ENCODE measurements at places on chromosomes 13 and 19.

DNA sequence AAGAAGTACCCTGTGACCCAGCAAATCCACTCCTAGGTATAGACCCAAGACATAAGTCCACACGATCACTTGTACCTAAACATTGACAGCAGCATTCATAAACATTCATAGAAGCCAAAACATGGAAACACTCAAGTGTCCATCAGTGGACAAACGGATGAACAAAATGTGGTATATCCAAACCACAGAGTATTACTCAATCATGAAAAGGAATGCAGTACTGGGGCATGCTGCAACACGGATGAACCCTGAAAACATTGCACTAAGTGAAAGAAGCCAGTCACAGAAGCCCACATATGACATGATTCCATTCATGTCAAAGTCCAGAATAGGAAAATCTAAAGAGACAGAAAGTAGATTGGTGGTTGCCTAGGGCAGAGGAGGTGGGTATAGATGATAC lies 22.8 kb upstream of the CCNE1 start:
- no peak for DNase-seq

DNA sequence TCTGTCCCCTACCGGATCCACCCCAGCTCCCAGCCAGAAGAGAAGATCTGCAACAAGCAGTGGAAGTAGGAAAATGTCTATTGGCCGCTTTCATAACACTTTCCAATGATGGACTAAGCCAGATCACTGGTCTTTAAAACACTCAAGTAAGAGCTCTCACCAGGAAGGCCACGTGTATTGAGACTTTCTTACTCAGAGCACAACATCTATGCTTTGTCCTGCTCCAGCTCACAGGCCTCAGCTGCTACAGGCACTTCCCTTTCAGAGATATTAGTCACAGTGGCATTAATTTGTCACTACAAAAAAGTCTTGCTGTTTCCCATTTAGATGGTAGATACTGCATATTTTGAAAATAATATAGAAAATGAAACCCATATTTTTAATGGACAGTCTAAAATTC lies 164.2 kb downstream of the ABCC4 start:
- no peak for DNase-seq

- DNase-seq, result no peak
Measured at GRCh38 chr13:45748941-45749759, 47.0 kb downstream of the CBY2 start.

DNA sequence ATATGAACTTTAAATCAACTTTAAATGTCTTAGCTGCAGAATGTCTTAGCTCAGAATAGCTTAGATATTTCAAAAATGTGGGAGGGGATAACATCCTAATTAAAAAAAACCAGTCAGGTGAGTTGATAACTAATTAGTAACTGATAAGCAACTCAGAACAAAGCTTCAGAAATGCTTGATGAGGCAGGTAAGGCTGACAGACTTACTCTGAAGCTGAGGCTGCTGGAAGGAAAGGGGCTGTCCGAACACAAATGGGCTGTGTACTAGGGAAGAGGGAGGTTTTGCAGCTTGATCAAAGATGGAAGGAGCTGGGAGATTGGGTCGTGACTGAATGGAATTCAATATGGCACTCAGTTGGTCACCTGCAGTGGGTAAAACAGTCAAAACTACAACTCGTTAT lies 91.2 kb upstream of the FBXL3 start:
- no peak for DNase-seq

DNA sequence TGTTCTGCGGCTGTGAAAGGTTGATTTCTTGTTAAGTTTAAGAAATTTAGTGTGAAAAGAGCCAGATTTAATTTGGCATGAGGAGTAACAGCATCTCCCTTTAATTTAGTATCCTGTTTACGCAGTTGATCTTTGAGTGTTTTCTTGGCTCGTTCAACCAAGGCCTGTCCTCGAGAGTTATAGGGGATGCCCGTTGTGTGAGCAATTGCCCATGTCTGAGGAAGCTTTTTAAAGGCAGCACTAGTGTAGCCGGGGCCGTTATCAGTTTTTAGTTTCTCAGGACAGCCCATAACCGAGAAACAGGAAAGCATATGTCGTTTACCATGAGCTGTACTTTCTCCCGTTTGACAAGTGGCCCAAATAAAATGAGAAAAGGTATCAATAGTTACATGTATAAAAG lies 47.5 kb upstream of the ZNF43 start:
- DNase-seq, result no peak

DNA sequence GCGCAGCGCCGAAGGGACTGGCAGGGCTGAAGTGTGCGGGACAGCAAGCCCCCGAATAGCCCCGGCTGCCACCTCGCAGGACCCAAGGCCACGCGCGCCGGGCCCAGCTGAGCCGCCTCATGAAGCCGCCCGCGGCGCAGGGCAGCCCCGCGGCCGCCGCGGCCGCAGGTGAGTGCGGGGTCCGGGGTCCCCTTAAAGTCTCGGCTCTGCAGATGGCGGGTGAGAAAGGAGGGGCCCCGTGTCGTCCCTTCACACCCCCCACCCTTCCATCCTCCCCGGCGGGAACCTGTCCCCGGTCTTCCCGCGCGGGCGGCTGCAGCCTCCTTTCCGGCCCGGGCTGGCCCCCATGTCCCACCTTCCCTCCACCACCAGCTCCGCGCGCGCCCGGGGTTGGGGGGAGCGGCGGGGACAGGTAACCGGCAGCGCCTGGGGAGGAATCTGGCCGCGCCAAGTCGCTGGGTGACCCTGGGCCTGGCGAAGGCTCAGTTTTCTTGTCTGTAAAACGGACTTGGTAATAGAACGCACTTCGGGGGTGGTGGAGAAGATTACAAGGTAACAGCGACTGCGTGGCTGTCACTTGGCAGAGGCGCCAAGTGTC lies 338 bp downstream of the RGCC start:
- no peak for DNase-seq

- DNase-seq, result no peak
Measured at GRCh38 chr13:105918842-105919741, 616.4 kb downstream of the EFNB2 start.

DNA sequence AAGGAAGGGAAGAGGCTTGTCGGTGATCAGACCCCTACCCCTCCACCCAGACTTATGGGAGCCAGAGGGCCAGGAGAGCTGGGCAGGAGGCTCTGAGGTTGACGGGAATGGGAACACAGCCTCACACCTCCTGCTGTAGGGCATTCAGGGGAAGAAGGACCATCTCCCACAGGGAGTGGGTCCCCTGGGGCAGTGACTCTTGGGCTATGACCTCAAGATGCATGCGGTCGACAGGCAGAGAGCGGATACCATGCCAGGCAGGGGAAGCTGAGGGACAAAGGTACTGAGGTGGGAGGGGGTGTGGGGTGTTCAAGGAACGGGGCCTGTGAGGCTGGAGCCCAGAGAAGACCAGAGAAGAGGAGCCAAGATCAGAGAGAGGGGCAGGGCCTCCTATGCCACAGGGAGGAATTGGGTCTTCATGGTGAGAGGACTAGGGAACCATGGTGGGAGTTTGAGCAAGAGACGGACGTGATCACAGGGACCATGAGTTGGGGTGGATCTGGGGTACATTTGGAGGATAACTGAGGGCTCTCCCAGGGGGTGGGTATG lies 4.6 kb upstream of the TCF3 start:
- no peak for DNase-seq

- no peak for DNase-seq
Measured at GRCh38 chr19:57708641-57709361, at the start of gene ZNF154. TSS of gene ZNF154 (minus strand) at chr19:57709204. CDS start at chr19:57708971, 233 bp downstream.

GRCh38 chr13:73106513-73107178 lies 47.8 kb downstream of the KLF5 start:
- no peak for DNase-seq

- DNase-seq, result no peak
Measured at GRCh38 chr19:46049597-46049996, 8.8 kb upstream of the IGFL4 start.

- no peak for DNase-seq
Measured at GRCh38 chr13:109647053-109647452, 139.3 kb downstream of the IRS2 start.

DNA sequence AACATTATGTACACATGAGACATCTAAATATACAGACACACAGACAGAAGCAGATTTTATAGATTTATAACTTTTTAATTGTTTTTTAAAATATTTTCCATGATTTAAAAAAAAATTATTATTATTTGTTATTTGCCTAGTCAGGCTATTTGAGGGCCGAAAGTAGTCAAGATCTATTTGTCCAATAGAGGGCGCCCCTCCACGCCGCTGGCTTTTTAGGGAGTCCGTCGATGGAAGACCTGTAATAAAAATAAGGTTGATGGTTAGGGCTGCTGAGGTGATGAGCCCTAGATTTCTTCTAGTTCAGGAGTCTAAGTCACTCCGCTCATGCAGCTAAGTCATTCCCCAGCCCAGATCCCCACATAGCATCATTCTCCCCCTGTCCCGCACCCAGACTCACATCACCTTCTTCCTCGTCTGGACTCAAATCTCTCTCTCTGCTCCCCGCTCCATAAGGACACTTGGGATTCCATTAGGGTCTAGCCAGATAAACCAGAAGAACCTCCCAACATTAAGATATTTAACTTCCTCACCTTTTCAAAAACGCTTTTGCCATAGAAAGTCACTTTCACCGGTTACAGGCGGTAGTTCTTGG lies 33.9 kb upstream of the CEACAM21 start:
- peak; percentile 60 for DNase-seq

GRCh38 chr13:39536274-39536673 lies 66.7 kb downstream of the LHFPL6 start:
- DNase-seq, result no peak

GRCh38 chr19:7417671-7418324 lies 69.1 kb downstream of the ARHGEF18 start:
- no peak for DNase-seq

DNA sequence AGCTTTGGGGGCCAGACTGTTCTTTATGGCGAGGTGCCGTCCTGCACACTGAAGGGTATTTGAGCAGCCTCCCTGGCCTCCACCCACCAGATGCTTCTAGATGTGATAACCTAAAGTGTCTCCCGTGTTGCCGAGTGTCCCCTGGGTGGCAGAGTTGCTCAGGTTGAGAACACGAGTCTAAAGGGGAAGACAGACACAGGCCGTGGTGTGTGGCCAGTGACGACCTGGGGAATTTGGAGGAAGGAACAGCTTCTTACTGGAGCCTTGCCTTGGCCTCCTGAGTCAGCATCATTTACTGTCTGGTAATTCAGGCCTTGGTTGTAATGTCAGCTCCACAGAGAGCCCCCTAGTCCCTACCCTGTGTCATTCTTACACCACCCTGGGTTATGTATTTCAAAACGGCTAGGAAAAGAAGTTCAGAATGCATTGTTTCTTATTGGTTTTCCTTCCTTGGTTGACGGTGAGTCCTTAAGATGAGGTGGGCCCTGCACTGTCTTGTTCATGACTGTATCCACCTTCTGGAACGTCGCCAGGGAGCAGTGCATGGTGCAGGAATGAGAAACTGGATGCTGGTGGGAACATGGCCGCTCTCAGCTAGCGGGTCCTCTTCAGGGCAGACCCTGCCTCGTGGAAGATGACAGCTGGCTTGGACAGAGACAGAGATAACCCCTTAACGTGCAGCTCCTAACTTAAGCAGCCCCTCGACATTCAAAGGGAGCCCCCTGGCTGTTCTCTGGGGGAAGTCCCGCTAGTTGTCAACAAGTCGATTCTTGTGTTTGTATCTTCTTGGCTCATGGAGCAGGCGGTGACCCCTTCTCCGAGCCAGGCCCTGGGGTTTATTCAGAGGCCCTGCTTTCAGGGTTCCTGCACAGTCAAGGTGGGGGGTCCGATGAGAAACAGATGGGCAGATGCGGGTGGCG lies 7.2 kb downstream of the SIN3B start:
- DNase-seq, result no peak

GRCh38 chr13:41938918-41939317 lies 22.0 kb downstream of the VWA8 start:
- DNase-seq, result no peak

- DNase-seq, result no peak
Measured at GRCh38 chr13:100473501-100474044, 115.0 kb downstream of the GGACT start.

DNA sequence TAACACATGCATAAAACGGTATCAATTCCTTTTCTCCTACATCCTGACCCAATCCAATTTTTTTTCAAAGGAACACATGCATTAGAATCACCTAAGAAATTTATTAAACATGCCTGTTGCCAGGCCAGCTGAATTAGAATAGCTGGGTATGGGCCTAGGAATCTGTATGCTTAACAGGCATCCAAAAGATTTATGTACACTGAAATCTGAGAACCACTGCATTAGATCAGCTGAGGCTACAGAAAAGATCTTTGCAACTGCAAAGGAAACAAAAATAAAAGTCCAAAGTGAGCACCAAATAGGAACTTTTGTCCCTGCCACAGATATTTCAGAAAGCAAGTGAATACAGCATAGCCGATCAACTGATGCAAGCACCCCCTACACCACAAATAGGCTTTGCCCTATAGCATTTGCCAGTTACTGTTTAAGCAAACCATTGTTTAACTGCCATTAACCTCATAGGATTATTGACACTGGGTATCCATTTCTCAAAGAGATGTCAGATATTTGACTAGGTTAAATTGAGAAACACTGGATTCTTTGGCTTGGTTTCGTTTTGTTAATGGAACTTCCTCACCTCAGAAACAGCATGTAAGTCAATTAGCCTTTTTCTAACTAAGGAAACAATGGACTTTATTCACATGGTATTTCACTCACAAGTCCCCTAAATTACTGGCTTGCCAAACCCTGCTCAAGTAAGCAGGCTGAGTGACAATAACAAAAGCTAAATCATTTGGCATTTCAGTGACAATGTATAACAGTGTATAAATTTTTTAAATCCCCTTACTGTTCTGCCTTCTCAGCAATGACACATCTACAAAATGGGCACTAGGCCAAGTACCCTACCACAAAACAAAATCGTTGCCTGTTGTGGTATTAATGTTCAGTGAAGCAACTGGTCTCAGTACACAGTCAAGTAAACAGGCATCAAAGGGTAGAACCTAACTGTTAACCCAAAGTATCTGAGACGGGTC lies 67.8 kb downstream of the SUCLA2 start:
- DNase-seq, result no peak

- DNase-seq, result no peak
Measured at GRCh38 chr13:88472316-88472715, 801.1 kb downstream of the SLITRK5 start.

DNA sequence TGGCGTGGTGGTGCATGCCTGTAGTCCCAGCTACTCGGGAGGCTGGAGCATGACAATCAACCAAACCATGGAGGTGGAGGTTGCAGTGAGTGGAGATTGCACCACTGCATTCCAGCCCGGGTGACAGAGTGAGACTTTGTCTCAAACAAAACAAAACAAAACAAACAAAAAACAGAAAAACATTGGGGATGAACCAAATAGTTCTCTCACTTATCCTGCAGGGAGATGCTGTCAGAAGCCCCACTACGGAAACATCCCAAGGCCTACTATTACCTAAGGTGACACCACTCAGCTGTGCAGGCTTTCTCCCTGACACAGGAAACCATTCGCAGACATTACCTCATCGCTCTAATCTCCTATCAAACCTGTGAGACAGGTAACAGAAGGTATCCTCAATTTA lies 113.5 kb downstream of the FOXO1 start:
- no peak for DNase-seq

DNA sequence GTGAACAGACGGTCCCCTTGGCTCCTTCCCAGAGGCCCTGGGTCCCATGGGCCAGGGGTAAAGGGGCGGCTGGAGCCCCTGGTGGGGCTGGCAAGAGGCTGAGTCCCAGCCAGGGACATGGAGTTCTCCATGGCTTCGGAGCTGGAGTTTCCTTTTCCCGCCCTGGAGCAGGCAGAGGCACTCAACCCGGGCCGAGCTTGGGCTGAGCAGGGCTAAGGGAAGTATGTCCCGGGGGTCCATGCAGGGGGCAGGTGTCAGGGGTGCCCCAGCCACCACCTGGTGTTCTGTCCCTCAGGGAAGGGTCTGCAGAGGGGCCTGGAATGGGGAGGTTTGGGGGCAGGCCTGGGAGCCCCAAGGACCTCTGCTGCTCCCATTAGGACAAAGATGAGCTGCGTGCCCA lies 54.0 kb upstream of the TPM4 start:
- no peak for DNase-seq

- no peak for DNase-seq
Measured at GRCh38 chr13:20313896-20314295, 81.8 kb upstream of the GJB6 start.

Measured in stimulated activated CD4-positive, alpha-beta T cell treated with anti-CD3 and anti-CD28 coated beads, TNF-alpha, amount 100 ng/mL, for 4 hours (primary cell).